H4 (cell line): ENCODE measurements at places on chromosomes 5 and 9. TPM values are rescaled to one million over a fixed set of nuclear protein-coding genes. Genes with fewer than 3 reads are reported as not detected.

The LRRC14B gene
- total RNA-seq, result not detected in 2 replicates

The EIF4EBP3 gene
- not detected in 2 replicates for total RNA-seq

The MYO10 gene
- total RNA-seq, result 28.7 and 34.7 TPM in 2 replicates

The SVEP1 gene
- 0.16 and 0.41 TPM in 2 replicates for total RNA-seq

The PCDHGC3 gene
- total RNA-seq, result 50.8 and 61.5 TPM in 2 replicates

The PCDHB8 gene
- 12.4 and 12.7 TPM in 2 replicates for total RNA-seq

The PCDHB10 gene
- 2.9 and 4.5 TPM in 2 replicates for total RNA-seq

The PDE4D gene
- total RNA-seq, result 24.4 and 34.2 TPM in 2 replicates

The ADAMTS16 gene
- total RNA-seq, result 1.3 and 1.7 TPM in 2 replicates

The SCAI gene
- 3.9 and 8.1 TPM in 2 replicates for total RNA-seq

The ARHGEF37 gene
- 0.81 and 0.90 TPM in 2 replicates for total RNA-seq

The PRDM9 gene
- 0.02 TPM in 1 of 2 replicates, not detected in the other for total RNA-seq

The INSL6 gene
- not detected in 2 replicates for total RNA-seq

The MAST4 gene
- total RNA-seq, result 0.75 and 0.97 TPM in 2 replicates

The ODF2 gene
- 28.6 and 30.2 TPM in 2 replicates for total RNA-seq

The TMC1 gene
- total RNA-seq, result not detected in 2 replicates

The GRM6 gene
- total RNA-seq, result not detected in 2 replicates

The PLEKHG4B gene
- 7.3 and 13.1 TPM in 2 replicates for total RNA-seq

The GEMIN5 gene
- total RNA-seq, result 9.7 and 12.6 TPM in 2 replicates

The PHPT1 gene
- total RNA-seq, result 100 and 119 TPM in 2 replicates

The ST8SIA4 gene
- 28.9 and 29.0 TPM in 2 replicates for total RNA-seq

The OLFML2A gene
- 2.8 and 5.5 TPM in 2 replicates for total RNA-seq

The PCDHB4 gene
- total RNA-seq, result 0.21 TPM in 1 of 2 replicates, not detected in the other

The GBGT1 gene
- not detected in 2 replicates for total RNA-seq

The CAMK4 gene
- total RNA-seq, result 8.8 and 22.5 TPM in 2 replicates

The SMIM33 gene
- total RNA-seq, result not detected in 2 replicates

The DMRTA1 gene
- total RNA-seq, result 0.54 and 1.4 TPM in 2 replicates

The GRIN1 gene
- total RNA-seq, result not detected in 2 replicates

The SLC46A2 gene
- total RNA-seq, result not detected in 2 replicates

The MOB3B gene
- total RNA-seq, result 0.10 and 0.39 TPM in 2 replicates

The TPPP gene
- 0.85 and 0.90 TPM in 2 replicates for total RNA-seq

The LCN10 gene
- not detected in 2 replicates for total RNA-seq

The C5orf52 gene
- total RNA-seq, result not detected in 2 replicates

The SPINK6 gene
- not detected in 2 replicates for total RNA-seq

The IL9 gene
- not detected in 2 replicates for total RNA-seq

The CCL27 gene
- not detected in 2 replicates for total RNA-seq

The FSTL4 gene
- total RNA-seq, result 0.14 and 0.47 TPM in 2 replicates

The PLAC8L1 gene
- total RNA-seq, result not detected in 2 replicates

The ACTBL2 gene
- 6.7 and 7.0 TPM in 2 replicates for total RNA-seq

The PTGES2 gene
- 25.7 and 37.0 TPM in 2 replicates for total RNA-seq

The SPATA31C1 gene
- total RNA-seq, result not detected in 2 replicates

The EFNA5 gene
- 8.6 and 19.7 TPM in 2 replicates for total RNA-seq

The FIBCD1 gene
- 5.3 and 7.5 TPM in 2 replicates for total RNA-seq

The IL7R gene
- total RNA-seq, result 9.0 and 10.6 TPM in 2 replicates

The NACC2 gene
- total RNA-seq, result 5.6 and 6.0 TPM in 2 replicates

The MTREX gene
- total RNA-seq, result 95.0 and 125 TPM in 2 replicates

The SOHLH1 gene
- total RNA-seq, result not detected in 2 replicates

The GABBR2 gene
- total RNA-seq, result 0.37 and 0.91 TPM in 2 replicates

The SIGMAR1 gene
- total RNA-seq, result 80.2 and 127 TPM in 2 replicates

The LCN2 gene
- 0.19 TPM in 1 of 2 replicates, not detected in the other for total RNA-seq

The NOTCH1 gene
- 2.4 and 3.2 TPM in 2 replicates for total RNA-seq

The SPATA31E1 gene
- total RNA-seq, result not detected in 2 replicates

The HTR4 gene
- not detected in 2 replicates for total RNA-seq

The PCAT7 gene
- 2.5 and 2.8 TPM in 2 replicates for total RNA-seq

The ISL1 gene
- total RNA-seq, result 4.6 TPM in 2 replicates

The ARSI gene
- 0.23 TPM in 1 of 2 replicates, not detected in the other for total RNA-seq

The IRGM gene
- not detected in 2 replicates for total RNA-seq

The PCDHGA10 gene
- 1.4 and 1.9 TPM in 2 replicates for total RNA-seq

The ECM2 gene
- 2.0 and 5.2 TPM in 2 replicates for total RNA-seq
